NCI-H1417 treated with DMSO at 0.1 percent for 48 hours (cell line): ENCODE measurements at places on chromosomes 2 and 18.

- no peak for DNase-seq
Measured at GRCh38 chr2:113795405-113795920, 39.0 kb upstream of the SLC35F5 start.

DNA sequence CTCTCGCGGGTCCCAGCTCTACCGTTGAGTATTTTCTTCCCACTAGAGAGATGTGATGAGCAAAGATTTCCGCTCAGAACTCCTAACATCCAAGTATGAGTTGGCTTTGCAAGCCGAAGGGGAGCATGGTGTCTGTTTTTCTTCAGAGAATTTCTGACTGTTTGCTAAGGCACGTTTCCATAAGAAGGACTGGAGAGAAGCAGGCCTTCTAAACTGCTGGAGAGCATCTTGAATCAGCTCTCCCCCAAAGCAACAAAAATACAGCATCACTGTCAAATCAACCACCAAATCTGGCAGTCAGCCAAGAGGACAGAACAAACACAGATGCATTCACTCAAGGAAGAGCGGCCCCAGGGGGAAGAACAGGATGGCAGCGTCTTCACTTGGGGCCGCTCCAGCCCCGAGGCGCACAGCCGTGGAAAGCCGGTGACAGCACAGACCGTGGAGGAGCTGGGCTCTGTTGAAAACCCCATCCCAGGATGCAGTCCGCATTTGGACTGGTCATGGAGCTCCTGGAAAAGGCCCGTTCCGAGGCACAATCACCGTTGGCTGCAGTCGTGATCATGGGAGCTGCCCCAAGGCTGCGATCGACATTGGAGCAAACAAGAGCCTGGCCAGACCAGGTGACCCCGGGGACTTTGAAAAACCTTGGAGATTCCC is 101.4 kb downstream of the NFATC1 start:
- no peak for DNase-seq

DNA sequence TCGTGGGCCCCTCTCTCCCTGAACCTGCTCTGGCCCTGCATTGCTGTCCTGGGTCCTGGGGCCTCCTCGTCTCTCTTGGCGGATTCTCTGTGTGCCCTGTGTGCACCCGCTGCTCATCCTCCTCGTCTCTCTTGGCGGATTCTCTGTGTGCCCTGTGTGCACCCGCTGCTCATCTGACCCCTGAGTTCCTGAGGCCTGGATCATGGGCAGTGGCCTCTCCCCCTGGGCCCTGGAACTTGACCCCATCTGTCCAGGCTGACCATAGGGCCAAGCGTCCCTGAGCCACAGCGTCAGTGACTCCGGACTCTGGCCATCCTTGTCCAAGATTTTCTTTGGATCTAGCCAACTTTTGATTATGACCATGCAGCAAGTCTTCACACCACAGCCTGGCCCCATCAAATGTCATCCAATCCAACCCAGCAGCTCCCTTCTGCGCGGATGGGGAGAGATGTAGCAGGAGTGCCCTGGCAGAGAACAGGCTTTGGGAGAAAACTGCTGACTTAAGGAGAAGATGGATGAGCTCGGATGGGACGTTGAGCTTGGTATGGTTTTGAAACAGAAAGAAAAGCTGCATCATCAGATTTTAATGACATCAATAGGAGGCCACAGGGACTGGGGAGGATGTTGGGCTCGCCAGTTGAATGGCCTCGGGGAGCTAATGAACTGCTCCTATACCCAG is 455.1 kb upstream of the HS6ST1 start:
- DNase-seq = no peak

- no peak for DNase-seq
Measured at GRCh38 chr18:60413944-60414547, 41.5 kb upstream of the MC4R start.

GRCh38 chr2:1016500-1016899 is 65.9 kb downstream of the SNTG2 start:
- DNase-seq = no peak

GRCh38 chr18:11136241-11136640 is 13.1 kb downstream of the PIEZO2 start:
- DNase-seq = no peak

DNA sequence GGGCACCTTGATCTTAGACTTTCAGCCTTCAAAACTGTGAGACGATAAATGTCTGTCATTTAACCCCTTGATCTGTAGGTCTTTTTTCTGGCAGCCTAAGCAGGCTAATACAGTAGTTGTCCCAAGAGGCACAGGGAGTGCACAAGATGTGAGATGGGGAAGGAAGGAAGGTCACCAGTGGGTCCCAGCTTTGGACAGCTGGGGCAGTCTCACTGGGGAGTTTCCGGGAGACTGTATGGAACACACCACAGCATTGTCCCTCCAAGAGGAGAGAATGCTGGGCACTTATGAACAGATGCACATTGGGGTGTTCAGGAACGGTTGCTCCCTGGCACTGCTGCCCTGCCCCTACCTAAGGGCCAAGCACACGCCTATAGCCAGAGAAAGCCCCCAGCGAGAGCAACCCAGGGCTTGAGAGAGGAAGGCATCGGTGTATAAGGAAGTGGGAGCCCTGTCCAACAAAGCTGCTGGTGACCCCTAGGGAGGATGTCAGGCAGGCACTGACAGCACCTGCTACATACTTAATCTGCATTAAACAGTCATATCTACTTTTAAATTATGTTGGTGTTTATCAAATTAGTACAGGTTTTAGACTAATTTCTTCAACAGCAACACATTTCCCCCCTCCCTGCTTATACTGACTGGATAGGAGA is 11.6 kb upstream of the NCK2 start:
- DNase-seq = no peak

- DNase-seq = no peak
Measured at GRCh38 chr18:45103319-45104048, 422.8 kb downstream of the SETBP1 start.

DNA sequence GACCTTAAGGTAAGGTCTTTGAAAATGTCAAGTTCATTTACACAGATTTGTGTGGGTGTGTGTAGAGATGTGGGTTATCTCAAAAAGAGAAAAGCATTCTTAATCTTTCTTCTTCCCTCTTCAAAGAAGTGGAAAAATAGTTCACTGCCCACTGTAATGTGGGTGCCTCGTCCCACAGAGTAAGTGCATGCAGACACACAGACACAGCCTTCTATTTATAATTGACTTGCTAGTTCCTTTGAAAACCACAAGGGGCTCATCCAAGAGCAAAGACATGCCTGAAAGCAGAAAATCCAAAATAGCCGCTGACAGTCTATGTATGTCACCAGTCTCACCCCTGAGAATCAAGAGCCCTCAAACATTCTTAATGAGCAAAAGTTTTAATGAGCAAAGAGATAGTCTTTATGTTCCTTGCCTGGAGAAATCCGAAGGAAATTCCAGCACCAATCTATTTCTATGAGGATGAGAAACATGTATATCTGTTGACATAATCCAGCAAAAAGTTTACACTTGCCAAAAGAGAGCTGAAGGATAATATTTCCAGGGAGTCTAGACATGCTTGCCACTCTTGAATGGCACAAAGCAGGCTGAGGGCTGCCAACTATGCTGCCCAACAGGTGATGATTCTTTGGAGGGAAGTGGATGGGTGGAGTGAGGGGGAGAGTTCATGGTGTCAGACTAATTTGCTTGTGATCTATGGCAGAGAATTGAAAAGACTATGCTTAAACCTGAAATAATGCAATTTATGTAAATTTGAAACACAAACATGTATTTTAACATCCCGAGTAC is 93.9 kb downstream of the ACVR1 start:
- no peak for DNase-seq

DNA sequence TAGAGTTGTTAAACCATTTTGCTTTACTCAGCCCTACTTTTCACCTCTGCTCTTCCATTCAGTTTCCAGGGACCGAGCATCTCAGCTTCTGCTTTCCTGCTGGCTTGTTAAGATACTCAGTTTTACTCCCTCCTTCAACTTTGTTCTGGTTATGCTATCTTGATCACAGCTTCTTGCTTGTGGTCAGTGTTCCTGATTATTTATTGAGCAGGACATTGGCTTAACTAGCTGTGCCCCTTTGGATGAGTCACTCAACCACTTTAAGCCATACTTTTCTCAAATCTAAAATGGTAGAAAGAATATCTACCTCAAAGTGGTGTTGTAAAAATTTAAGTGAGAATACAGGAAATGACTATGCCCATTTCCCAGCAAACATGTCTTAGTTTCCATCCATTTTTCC is 124.0 kb downstream of the KYNU start:
- no peak for DNase-seq

DNA sequence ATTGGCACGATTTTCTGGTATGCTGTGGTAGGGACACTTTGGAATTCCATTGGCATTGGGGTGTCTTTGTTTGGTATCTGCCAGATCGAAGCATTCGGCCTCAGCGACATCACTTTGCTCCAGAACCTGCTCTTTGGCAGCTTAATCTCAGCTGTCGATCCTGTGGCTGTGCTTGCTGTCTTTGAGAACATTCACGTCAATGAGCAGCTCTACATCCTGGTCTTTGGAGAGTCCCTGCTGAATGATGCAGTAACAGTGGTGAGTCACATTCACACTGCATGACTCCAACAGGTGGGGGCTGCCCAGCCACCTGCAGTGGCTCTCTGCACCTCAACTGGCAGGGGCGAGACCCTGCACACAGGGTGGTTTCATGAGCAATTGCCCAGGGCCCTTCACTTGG is 38.4 kb downstream of the SLC9A2 start:
- DNase-seq = no peak

DNA sequence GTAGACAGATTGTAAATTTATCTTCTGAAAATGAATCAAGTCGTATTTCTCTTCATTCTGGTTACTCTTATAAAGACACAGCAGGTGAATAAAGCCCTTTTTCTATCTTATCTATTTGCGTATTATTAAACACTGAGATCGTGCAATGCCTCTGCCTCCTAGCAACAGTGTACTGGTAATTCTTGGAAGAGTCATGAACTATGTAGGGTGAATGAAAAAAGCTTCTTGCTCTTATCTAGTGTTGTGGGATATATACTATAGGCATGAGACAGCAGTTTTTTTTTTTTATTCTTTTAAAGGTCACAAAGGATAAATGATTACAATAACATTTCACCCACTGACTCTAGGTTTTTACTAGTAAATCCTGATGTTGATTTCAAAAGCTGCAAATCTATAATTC is 324.2 kb downstream of the PDE11A start:
- no peak for DNase-seq

DNA sequence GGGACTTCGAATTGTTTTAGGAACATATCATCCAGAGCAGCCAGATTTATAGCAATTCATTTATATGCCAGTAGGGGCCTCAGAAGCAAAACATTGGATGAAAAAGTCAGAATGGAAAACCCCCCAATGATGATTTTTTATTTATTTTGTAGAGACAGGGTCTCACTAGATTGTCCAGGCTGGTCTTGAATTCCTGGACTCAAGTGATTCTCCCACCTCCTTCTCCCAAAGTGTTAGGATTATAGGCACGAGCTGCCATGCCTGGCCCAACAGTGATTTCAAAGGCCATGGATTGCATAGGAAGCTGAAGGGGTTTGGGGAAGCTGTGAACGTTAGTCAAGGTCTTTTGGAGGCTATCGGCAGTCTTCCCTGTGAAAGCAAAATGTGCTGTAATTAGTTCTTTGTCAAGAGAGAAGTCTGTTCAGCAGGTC is 21.9 kb upstream of the MCFD2 start:
- no peak for DNase-seq

- no peak for DNase-seq
Measured at GRCh38 chr2:28209261-28209691, 183.4 kb upstream of the FOSL2 start.

DNA sequence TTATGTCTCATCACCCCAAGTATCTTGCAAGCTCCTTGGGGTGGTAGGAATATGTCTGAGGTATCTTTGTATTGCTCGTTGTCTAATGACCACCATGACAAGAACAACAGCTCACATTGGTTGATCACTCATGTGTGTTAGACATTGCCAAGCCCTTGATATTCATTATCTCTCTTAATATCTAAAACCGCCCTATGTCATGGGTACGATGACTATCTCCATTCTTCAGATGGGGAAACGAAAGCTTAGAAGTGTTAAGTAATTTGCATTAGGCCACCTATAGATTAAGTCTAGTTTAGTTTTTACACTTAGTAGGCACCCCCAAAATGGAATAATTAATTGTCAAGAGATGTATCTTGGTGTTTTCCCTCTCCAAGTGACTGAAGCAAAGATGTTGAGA is 57.0 kb downstream of the ICOS start:
- no peak for DNase-seq

DNA sequence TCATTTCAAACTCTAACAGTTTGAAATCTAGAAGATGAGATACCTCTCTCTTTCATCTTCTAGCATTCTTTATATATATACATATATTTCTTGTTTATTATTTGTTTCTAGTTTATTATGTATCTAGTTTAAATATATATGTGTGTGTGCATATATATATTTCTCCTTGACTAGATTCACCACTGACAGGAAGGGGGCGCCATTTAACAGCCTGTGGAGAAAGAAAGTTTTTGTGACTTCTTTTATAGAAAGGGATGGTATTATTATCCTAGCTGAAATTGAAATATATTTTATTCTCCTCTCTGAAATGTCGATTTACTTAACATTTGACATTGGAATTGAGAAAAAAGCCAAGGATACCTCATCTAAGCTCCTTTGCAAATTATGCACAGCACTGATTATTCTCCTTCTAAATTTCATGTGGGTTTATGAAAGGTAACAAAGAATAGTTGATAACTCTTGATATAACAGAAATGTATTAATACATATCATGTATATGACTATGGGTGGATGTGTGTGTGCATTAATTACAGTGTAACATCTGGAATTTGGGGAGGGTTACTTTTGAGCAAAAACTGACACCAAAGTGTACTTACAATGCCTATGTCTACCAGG is 160.7 kb upstream of the NT5C1B start:
- DNase-seq = peak; percentile 44

GRCh38 chr18:41906528-41907146 is 48.4 kb upstream of the PIK3C3 start:
- DNase-seq = peak; percentile 31

GRCh38 chr2:17805166-17805565 is 11.1 kb upstream of the MSGN1 start:
- no peak for DNase-seq
